ENCODE measurements at places on chromosomes 1 and 21.

GRCh38 chr21:37266515-37267221 lies 466 bp downstream of the VPS26C start:
- DNase-seq = no peak

DNA sequence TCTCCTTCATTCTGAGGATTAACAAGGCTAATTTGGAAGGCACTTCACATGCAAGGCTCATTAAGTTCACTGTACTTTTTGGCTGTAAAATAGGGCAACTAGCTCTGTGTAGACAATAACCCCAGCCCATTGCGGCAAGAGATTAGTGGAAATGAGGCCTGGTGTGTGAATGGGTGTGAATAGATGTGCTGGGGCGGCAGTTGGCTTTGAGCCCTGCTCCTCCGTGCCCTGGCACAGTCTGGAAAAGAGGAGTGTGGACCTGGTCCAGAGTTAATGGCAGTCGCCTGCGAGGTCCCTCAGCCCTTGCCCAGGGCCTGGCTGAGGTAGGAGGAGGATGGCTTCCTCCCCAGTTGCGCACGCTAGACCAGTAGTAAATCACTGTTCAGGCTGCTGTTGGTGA lies 4.8 kb downstream of the KISS1 start:
- DNase-seq = no peak

DNA sequence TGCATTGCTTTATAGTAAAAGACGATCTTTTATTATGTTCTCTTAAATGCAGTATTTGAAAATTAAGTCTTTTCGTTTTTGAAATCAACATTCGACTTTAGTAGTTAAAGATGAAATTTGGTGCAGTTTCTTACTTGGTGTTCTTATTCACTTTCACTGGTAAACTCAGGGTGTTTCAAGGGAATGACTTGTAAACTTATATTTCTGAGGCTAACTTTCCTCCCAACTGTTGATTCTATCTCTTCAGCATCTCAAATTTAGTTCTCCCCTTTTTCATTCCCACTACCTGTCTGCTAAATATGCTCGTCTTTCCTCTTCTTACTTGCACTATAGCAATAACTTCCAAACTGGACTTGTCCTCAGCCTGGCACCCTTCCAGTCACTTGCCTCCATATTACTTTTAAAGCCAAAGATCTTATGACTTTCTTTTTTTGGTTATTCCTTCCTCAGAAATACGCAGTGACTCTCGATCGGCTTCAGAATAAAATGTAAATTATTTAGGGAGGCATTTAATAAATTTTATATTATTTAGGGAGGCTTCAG lies 988 bp downstream of the SLC35A3 start:
- DNase-seq = no peak

GRCh38 chr21:27371115-27371974 lies 404.5 kb upstream of the ADAMTS5 start:
- no peak for DNase-seq

DNA sequence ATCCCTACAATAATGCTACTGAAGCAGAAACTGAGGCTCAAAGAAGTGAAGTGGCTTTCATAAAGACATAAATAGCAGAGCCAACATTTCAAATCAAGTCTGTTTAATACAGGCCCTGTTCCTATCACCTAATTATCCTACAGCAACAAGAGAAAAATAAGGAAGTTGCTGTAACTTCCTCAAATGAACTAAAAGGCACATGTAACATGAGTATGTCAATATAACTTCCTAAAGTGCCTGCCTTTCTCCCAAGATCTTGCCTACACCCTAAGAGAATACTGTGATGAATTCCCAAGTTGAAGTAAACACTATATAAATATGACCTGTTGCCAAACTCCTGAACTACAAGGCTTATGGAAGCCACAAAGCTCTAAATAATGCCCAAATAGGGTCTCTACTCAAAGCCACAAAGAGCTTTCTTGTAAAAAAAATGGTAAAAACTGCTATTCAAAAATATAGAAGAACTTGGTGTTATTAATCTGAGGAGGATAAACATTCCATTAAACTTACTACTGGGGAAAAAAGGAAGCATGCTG lies 8.6 kb downstream of the BEND5 start:
- DNase-seq = no peak

DNA sequence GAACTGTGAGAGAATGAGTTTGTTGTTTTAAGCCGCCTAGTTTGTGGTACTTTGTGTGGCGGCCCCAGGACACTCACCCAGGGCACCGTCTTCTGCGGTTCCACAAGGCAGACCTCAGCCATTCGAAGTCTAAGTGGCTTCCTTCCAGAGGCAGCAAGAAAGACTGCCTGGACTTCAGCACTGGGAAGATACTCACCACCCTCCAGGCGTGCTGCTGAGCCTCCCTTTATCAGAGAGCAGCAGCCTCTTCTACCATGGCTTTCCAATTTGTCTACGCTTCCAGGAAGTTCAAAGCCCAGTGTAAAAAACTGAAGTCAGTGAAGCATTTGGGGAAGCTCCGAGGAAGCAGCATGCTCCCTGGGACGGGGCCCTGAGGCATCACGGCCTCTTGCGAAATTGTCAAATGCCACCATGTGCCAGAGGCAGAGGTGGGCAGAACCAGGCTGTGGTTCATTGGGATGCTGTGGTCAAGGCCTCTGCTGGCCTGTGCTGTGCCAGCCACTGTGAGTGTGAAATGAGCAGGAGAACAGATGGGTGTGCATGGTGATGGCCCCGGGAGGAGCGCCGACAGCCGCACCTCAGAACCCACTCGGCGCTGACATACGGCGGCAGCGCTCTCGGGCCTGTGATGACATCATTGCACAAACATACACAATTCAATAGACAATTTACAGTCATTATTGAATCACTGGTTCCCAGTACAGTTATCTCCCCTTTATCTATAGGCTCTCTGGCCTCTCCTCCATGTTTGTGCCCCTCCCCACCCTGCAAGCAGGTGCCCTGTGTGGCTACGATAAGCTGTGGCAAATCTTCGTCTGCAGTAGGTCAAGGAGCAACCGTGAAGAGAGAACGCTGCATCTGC lies 110.4 kb downstream of the PDE9A start:
- no peak for DNase-seq

DNA sequence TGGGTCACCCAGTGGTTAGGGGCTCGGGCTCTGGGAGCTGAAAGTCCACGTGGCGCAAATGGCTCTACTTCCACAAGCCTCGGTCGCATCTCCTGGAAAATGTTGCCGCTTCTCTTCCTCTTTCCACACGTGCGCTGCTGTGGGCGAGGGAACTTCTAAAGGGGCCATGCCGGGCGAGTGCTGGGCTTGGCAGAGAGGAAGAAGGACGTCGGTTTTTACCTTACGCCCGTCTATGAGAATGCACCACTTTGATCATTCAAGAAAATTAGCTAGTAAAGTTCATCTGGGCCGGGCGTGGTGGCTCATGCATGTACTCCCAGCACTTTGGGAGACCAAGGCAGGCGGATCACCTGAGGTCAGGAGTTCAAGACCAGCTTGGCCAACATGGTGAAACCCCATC lies 10.4 kb downstream of the SLC45A1 start:
- DNase-seq = no peak

DNA sequence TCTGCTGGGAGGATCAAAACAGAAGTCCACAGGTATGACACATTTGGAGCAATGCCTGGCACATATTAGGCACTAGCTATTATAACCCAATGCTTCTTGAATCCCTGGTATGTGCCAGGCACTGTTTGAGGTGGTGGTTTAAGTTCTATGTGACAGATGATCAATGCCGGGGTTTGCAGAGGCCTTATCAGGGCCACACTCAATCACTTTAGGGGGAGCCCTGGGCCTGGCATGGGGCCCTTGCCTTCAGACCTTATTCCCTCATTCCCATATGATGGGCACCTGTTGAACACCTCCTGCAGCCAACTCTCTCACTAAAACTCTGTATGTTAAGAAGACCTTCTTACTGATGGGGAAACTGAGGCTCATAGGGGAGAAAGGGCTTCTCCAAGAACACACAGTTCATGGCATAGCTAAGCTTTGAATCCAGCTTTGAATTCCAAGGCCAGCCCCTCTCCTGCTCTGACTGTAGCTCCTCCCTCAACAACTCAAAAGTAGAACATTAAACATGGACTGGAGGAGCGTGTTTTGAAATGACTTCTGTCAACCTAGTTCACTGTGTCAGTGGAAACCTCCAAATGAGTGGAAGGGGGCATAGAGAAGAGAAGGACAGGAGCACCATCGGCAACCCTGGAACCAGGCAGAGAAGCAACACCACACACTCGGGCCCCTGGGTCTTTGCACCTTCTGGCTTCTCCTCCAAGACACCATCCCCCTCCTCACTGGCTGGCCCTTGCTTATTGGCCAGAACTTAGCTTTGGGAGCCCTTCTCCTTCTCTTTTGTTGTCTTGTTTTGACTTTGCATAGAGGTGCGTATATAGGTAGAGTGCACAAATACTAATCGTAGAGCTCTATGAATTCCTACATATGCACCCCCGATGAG lies 6.6 kb upstream of the IFFO2 start:
- no peak for DNase-seq

DNA sequence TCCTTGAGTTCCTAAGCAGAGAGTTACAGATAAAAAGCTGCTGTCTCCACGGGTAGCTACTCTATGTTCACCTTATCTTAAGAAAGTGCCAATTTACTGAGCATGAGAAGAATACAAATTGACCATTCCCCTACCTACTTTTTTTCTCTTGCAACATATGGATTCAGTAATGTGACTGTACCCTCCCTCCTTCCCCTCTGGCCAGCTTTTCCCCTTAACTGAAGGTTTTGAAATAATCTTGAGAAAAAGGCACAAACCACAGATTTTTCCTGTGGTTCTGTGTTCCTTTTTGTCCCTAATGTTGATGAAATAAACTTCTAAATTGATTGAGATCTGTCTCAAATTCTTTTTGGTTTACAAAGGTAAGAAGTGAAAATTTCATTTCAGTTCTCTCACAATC lies 2.6 kb upstream of the CD2 start:
- DNase-seq = no peak
